ENCODE measurements at places on chromosomes 6 and 20.
A peak's percentile ranks its signal among the peaks of the same experiment; 100 is the strongest.

DNA sequence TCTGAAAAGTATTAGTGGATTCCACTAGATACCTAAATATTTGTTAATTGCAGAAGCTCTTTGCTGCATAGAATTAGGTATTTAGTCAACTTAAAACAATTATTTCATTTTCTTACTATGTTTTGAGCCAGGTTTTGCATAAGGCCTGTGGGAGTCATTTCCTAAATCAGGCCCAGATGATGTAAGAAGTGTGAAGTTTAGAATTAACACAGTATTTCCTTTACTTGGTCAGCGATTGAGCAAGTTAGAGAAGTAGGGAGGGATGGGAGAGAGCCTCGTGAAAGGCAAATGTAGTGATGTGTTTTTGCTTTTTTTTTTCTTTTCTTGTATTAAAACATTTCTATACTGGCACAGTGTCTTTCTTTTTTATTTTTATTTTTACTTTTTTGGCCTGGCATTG, 711.1 kb downstream of the HDGFL1 start:
- no peak for DNase-seq

- DNase-seq = no peak
Measured at GRCh38 chr6:162184465-162184864, 543.1 kb downstream of the PRKN start.

DNA sequence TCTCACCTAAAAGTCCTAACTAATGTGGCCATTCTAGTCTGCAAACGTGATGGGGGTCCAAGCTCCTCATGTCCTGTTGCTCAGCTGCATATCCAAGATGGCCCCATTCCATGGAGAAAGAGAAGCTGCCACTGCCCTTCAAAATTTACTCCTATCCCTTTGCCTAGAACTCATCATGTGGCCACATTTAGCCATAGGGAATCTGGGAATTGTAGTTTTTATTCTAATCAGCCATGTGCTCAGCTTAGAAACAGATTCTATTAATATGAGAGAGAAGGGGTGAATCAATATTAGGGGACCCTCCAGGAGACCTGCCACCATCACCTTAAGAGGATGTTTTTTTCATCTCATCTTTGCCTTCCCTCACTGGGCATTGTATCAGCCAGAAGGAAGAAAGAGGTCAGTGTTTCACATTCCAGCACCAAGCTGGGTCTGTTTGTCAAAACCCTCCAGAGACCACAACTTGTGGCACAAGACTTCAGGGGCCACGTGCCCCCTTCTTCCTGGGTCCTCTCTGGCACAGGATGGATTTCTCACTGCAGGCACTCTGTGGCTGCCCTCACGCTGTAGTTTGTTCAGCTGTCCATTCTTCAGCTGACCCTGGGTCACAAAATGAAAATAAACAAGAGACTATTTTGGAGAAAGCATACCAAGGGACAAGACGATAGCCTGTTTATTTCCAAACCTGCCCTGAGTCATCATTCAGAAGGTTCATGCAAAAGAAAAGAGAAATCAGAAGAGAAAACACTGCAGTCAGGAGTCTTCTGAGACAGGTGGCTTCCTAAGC, 172.0 kb downstream of the EYA2 start:
- no peak for DNase-seq

DNA sequence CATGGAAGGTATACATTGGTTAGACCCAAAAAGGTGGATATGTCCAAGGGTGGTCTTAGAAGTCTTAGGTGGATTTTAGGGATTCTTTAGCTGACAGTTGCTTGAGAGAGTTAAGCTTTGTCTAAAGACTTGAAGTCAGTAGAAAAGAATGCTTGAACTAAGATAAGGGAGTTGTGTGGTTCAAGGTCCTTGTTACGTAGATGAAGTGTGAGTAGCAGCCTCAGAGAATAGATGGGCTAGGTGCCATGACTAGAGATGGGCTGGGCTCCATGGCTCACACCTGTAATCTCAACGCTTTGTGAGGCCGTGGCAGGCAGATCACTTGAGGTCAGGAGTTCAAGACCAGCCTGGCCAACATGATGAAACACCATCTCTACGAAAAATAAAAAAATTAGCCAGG, 1.7 kb downstream of the SHLD1 start:
- DNase-seq = no peak

GRCh38 chr20:64161356-64162238, 2.7 kb upstream of the MYT1 start:
- DNase-seq = peak; percentile 51

- DNase-seq = no peak
Measured at GRCh38 chr6:23953976-23954375, 172.0 kb upstream of the NRSN1 start.

GRCh38 chr6:133693565-133693964, 195.3 kb upstream of the TCF21 start:
- DNase-seq = no peak

GRCh38 chr20:4780245-4780644, 58.5 kb downstream of the PRND start:
- DNase-seq = no peak

- no peak for DNase-seq
Measured at GRCh38 chr6:33205191-33206026, 954 bp downstream of the HSD17B8 start.

- DNase-seq = no peak
Measured at GRCh38 chr6:30777155-30777485, 32.8 kb upstream of the IER3 start.

DNA sequence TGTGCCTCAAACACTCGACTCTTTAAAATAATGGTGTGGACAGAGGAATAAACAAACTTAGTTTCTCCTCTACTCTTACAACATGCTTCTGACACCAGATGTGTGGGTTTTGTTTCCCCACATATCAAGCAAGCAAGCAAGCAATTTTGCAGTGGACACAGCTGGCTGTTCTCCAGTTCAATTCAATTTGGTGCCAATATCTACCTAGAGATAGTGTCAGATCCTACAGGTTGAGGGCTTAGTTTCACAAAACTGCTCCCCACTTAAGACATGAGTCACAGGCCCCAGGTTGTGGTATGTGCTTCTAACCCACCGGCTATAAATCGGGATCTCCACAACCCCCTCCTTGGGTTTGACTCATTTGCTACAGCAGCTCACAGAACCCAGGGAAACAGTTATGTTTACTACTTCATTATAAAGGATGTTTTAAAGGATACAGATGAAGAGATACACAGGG, 131.4 kb upstream of the TRAF3IP2 start:
- peak; percentile 46 for DNase-seq

GRCh38 chr6:169490246-169490641, 211.6 kb downstream of the WDR27 start:
- DNase-seq = no peak

GRCh38 chr6:43119482-43119881, 43.4 kb downstream of the PTK7 start:
- no peak for DNase-seq

GRCh38 chr6:104940893-104941728, 15.8 kb upstream of the LIN28B start:
- DNase-seq = peak; percentile 6

DNA sequence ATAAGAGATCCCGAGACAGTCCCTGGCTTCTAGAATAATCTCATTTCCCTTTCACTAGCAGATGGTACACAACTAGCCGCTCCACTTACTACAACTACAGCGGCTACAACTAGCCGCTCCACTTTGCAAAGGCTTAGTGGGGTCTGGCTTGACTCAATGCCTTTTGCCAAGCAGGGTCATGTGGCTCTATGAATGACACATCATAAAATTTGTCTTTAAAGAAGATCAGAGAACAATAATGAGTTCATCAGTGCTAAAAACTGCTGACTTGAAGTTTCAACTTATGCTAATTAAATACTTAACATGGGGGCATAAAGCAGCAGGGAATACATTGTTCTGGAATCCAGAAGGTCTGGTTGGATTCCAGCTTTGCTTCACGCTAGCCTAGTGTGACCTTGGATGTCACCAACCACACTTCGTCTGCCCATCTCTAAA, 2.0 kb upstream of the MICAL1 start:
- no peak for DNase-seq

- DNase-seq = no peak
Measured at GRCh38 chr6:2231438-2231837, 14.0 kb downstream of the GMDS start.

GRCh38 chr6:111215131-111215530, 127.8 kb downstream of the SLC16A10 start:
- DNase-seq = no peak

- no peak for DNase-seq
Measured at GRCh38 chr6:160462116-160462515, 113.9 kb downstream of the SLC22A3 start.

Measured in AG08395 (cell line).